ENCODE measurements at places on chromosomes 6 and 20.

- no peak for DNase-seq
These were observed 33.5 kb upstream of the SYNCRIP start for GRCh38 chr6:85676086-85676729.

DNA sequence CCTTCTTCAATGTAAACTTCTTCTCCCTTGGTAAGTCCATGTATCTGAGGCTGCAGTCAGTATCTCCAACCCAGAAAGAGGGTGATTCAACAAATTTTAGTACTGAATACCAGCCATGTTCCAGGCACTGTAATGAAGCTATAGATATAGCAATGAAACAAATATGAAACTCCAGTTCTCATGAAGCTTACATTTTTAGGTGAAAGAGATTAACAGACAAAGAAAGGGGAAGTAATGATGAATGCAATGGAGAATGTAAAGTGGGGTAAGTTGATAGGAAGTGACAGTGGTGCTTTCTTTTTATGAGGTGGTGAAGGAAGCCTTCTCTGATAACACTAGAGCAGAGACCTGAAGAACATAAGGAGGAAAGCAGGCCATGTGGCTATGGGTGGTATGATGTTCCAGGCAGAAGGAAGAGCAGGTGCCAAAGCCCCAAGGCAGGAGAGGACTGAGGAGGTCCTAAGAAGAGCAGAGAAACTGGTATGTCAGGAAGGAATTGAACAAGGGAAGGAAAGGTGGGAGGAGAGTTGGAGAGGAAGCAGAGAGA lies 143.6 kb downstream of the TFAP2B start:
- DNase-seq, result no peak

- DNase-seq, result peak; percentile 81
These were observed 434 bp downstream of the ZKSCAN4 start for GRCh38 chr6:28251661-28252008.

DNA sequence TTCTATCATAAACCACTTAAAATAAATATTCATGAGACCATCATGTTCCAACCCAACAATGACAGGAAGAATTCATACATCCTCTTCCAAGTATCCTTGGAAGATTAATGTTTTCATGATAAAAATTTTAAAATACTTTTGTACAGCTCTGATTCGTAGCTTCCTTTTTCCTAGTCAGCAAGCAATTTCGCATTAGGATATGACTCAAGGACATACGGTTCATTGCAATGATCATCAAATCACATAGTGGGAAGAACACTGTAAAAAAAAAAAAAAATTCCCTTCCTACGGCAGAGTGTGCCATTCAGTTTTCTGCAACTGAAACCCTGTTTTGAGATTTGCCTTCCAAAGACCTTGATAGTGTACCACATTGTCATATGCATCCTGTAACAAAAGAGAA lies 35.3 kb upstream of the GFOD1 start:
- no peak for DNase-seq

GRCh38 chr6:96520171-96521115 lies 1.2 kb upstream of the UFL1 start:
- DNase-seq, result no peak

All from posterior vena cava (tissue), 2 donors.